Activated CD8-positive, alpha-beta memory T cell treated with anti-CD3 and anti-CD28 coated beads for 4 hours (primary cell): ENCODE measurements at places on chromosomes 2 and 18.

- DNase-seq = no peak
Observed at GRCh38 chr18:63287691-63288220, 31.8 kb downstream of the BCL2 start.

DNA sequence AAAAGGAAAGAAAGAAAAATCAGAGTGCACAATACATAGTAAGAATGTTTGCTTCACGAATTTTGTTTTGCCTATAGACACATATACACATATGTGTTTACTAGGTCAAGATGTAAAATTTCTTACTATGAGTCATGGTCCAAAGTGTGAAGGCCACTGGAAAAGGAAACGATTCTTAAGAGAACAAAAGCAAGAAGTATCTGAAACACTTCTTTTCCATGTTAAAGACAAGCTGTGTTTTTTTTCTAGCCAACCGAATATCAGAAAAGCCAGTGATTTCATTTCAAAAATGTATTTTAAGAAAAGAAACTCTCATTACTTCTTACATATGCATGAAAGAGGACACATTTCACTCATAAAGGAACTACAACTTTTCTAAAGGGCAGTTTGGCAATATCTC lies 24.9 kb downstream of the PECR start:
- DNase-seq = no peak

DNA sequence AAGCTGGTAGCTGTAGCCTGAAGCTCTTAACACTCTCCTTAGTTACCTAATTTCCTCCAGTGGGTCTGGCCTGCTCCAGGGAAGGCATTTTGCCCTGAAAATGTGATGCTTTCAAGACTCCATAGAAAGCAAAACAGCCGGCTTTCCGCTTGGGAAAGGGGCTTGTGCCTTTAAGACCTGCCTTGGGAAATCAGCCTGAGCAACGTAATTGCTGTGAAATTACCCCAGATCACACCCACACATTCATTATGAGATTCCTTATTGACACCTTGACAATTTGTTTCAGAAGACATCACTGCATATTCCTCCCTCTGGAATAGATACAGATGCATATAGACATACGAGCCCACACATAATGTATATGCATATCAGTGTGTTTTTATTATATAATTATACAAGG lies 190.5 kb upstream of the SKOR2 start:
- no peak for DNase-seq

DNA sequence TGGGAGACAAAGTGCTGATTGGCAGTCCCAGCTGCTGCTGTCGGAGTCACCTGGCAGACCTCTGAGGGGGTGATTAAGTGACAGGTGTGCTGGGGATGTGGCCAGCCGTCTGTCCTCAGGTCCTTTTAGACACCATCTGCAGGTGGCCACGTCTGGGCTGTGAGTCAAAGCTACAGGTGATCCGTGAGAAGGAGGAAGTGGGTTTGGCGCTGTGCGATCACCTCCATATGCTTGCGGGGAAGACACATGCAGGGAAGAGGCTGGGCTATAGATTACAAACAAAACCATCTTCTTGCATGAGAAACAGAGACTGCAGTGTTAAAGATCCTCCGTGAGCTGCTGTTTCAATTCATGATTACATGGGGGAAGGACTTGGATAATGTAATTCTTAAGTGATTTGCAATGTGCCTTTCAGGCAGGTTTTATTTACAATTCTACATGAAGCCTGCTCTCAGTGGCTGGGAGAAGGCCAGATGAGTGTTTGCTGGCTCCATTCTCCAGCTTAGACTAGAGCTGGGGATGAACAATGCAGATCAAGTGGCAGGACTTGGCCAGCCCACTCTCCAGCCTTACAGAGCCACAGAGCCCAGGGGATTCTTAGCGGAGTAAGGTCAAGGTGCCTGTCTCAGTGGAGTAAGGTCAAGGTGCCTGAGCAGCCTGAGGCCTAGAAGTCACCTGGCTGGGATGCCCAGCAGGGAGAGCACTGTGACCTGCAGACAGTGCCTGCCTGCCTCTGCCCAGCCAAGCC lies 87.8 kb downstream of the LYPD1 start:
- DNase-seq = no peak

DNA sequence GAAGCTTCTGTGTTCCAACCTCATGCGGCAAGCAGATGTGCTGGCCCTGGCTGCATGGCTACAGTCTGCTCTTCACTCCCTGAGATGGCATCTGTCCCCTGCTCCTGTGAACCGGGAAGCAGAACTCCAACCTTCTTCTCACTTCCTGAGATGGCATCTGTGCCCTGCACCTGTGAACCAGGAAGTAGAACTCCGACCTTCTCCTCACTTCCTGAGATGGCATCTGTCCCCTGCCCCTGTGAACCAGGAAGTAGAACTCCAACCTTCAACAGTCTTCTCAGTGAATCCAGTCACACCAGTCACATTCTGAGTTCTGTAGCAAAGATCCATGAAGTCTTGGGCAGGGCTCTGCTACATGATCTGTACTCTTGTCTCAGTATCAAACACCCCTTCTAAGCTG lies 887.2 kb upstream of the KLHL29 start:
- DNase-seq = no peak

GRCh38 chr18:79571211-79572092 lies 108.2 kb upstream of the CTDP1 start:
- no peak for DNase-seq

DNA sequence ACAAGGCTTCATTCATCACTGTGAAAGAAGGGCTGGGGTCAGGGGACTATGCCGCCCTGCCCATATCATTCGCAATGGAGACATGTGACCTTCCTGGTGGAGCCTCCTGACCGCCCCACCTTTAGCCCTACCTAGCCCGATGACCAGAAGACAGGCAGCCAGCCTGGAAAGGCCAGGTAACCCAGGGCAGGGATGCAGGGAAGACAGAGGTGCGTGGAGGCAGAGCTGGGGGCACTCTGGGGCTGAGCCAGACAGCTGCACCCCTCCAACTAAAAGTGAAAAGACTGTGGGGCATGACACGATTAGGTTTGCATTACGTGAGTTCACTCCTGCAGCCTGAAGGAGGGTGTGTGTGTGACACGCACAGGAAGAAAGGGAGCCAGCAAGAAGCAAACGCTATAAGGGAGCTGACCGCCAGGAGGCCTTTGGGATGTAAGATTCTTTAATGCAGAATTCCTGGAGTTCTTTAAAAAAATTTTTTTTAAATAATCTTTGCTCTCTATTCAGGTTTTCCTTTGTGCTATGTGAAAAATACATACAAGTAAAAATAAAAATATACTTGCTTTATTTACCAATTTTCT lies 3.7 kb upstream of the HES6 start:
- no peak for DNase-seq

GRCh38 chr2:212360068-212360460 lies 178.5 kb downstream of the ERBB4 start:
- no peak for DNase-seq

GRCh38 chr18:55735199-55735855 lies 147.3 kb upstream of the TCF4 start:
- DNase-seq = no peak

DNA sequence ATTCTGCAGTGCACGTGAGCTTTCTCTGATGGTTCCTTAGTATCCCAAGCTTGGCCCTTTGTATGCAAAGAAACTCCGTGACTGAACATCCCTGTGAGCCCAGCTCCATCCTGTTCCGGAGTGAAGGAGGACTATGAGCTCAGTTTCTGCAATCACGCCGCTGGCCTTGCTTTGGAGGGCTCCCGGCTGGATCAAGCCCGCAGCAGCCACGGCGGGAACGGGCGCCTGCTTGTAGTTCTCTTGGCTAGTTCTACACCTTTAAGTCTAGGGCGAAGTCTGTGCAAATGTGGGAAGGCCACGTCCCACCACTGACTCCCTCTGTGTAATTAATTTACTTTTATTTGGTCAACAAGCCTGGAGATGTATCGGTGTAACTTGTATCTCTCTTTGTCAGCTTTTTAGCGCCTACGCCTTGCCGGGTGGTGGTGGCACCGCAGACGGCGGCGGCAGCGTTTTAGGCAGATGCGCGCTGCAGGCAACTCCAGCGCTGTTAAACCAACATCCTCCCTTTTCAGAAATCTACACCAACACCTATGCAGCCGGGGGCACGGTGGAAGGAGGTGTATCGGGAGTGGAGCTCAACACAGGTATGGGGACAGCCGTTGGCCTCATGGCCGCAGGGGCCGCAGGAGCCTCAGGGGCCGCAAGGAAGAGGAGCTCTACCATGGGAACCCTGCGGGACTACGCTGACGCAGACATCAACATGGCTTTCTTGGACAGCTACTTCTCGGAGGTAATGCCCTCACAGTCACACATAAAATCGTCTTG lies 34.3 kb downstream of the DSG4 start:
- no peak for DNase-seq

DNA sequence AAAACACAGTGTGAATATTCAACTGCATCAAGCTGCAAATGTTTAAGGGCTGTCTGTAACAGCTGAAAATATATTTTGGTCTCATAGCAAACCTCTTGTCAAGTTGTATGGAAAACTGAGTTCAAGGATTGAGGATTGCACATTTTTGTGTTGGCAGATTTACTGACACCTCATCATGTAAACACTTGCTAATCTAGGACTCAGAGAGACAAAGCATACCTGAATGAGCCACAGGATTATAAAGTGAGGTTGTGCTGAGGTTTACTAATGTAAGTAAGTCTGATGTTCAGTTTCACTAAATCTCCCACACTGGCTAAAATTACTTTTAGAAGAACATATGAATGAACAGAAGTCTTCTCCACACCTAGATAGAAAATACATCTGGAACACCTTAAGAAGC lies 1993.1 kb upstream of the CELF4 start:
- DNase-seq = no peak

GRCh38 chr2:233074106-233074505 lies 14.0 kb downstream of the INPP5D start:
- no peak for DNase-seq

GRCh38 chr2:108958002-108958401 lies 31.0 kb downstream of the EDAR start:
- no peak for DNase-seq

DNA sequence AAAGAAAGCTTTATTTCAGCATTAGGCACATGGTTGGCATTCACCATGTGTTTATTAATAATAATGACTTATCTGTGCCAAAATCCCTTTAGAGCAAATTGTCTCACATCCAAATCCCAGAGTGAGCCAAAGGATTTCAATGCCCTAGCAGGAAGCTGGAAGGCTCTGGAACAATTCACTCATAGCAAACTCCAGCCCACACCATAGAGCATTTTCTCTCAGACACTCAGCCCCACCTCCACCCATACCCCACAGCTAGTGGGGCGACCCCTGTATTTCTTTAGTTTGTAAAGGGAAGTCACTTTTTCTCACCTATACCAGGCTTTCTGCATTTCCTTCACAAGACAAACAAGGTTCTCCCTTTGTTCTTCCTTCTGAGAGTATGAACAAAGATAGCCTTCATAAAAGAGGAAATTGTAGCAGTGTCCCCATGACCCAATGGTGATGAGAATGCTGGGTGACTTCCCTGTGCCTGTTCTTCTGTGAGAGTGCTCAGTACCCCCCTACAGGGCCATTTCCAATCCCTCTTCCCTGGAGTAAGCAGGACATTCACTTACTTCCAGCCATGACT lies 100.1 kb upstream of the APCDD1 start:
- no peak for DNase-seq

DNA sequence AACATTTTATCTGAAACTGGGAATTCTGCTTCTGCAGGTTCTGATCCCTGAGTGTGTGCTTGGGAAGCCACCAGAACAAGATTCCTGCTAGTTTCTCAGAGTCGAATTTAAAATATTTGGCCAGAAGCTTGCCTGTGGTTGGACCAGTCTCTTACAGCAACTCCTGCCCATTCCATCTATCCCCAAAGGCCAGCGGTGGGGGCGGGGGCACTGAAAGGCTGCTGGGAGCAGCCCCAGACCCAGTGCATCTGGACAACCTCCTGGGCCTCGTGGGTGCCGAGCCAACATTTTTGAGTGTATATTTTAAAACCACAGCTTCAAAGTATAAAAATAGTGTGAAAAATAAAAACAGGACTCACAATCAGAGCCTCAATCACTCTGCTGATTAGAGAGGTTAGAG lies 38.6 kb upstream of the ZFP36L2 start:
- DNase-seq = no peak
